Activated CD4-positive, alpha-beta T cell treated with anti-CD3 and anti-CD28 coated beads for 24 hours (primary cell): ENCODE measurements at places on chromosomes 5 and 9.

DNA sequence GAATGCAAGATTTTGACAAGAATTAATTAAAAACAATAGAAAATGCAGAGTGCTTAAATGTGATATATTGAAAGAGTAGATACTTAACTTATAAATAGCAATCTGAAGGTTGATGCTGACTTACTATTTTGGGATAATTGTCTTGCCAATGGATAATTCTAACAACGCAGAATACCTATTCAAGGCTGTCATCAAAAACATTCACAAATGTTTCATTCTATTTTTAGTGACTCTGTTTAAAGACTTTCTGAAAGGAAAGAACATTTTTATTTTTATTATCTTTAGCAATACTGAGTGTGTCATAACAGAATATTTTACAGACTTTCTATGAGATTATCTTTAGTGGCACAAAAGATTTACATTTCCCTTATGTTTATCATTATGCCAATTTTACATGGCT, 38.1 kb downstream of the ANKRD55 start:
- no peak for DNase-seq

GRCh38 chr5:119271758-119272730, 83.8 kb upstream of the TNFAIP8 start:
- no peak for DNase-seq

- DNase-seq, result no peak
Observed at GRCh38 chr9:120708526-120709224, 5.6 kb downstream of the MEGF9 start.

GRCh38 chr5:170390472-170390871, 1.3 kb upstream of the KCNMB1 start:
- no peak for DNase-seq

DNA sequence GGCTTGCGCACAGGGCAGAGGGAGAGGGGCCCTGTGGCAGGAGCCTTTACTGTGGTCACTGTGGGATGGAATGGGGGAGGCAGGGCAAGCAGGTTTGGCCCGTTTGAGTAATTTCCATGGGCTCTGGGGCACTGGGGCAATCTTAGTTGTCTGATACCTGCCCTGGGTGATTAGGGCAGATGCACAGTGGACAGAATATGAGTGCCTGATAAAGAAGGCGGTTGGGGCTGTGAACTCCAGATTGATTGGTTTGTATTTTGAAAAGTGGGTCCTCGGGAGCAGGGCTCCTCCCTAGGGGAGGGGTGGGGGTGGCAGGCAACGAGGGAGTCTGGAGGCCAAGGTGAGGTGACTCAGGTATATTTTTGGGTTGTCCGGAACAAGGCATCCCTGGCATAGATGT, 247.5 kb downstream of the NSG2 start:
- no peak for DNase-seq

GRCh38 chr5:94771742-94772141, 153.3 kb downstream of the SLF1 start:
- no peak for DNase-seq
